ENCODE measurements at places on chromosomes 4 and X.

- no peak for DNase-seq
These were observed 61.6 kb upstream of the DHX15 start for GRCh38 chr4:24645765-24646550.

- DNase-seq: no peak
These were observed 86.3 kb downstream of the SMARCA5 start for GRCh38 chr4:143599827-143600226.

- no peak for DNase-seq
These were observed 67.5 kb upstream of the CXCL13 start for GRCh38 chr4:77538144-77538543.

DNA sequence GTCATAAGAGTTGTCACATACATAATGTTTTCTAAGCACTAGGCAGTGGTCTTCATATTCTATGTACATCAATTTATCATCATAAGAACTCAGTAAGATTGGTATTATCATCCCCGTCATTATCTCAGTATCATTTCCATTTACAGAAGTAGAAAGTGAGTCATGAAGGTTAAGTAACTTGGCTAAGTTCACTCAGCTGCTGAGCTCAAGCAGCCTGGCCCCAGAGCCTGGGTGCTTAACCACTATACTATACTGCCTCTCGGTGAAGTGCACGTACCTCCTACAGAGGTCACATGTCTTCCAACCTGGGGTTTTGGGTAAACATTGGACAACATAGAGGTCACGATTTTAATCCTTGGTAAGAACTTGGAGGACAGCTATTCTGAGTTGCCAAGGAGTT lies 161.5 kb upstream of the GATB start:
- no peak for DNase-seq

DNA sequence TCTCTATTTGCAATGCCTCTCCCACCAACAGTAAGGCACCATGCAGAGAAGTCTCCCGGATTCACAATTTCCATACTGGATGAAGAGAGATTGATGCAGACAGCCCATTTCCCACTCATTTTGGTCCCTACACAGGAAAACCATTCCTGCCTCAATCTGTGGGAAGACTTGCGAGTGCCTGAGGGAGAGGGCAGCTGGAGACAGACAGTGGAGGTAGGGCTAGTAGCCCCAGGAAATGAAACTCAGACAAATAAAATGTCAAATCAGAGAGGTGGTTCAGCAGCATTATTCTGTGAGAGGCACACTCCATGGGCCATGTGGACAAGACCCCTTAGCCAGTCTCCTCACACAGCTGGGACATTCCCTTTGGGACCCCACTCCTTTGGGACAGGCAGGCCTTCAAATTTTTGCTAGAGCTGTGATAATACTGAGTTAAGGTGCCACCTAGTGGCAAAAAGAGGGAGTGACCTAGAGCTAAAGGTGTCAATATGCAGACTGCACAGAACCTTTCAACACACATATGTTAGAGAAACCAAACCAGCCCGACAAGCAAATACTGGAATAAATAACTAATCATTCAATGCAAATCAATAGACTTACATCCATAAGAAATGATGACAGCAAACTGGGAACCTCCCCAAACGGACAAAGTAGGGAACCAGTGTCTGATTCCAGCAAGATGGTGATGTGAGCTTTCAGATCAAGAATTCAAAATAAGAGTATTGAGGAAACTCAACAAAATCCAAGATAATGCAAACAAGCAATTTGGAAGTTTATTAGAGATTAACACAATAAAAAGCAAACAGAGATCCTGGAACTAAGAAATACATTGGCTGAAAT lies 1865.3 kb upstream of the AGA start:
- peak; percentile 14 for DNase-seq

DNA sequence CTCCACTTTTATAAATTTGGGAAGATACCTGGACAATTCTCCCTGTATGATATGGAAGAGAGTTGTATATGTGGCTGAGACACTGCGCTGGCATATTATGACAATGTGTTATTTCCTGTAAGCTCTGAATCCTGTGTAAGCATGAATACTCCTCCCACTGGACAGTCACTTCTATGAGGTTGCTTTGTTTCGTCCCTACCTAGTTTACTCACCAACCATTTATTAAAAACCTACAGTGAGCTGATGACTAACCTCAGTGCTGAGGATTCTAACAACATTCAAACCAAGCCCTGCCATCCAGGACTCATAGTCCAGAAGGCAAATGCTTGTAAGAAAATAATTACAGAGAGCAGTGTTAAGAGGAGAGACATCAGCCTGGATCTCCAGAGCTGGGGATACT lies 1632.9 kb upstream of the TENM3 start:
- DNase-seq: no peak

DNA sequence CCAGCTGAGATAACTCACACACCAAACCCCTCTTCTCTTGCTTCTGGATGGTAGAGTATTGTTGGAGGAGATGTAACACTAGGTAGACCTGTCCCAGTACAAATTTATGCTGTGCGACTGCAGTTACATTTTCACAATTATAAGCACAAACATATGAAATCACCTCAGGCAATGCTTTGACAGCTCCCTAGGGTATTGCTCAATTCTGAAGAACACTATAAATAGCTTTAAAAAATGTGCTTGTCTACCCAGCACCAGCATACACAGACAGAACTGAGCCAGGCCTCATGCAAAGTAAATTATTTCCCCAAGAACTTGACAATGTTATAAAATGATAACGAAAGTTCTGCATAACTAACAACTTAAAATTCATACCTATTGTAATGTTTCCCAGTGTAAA lies 1999.1 kb upstream of the ADGRL3 start:
- DNase-seq: no peak

GRCh38 chr4:6616087-6616995 lies 24.1 kb upstream of the MRFAP1 start:
- DNase-seq: no peak

DNA sequence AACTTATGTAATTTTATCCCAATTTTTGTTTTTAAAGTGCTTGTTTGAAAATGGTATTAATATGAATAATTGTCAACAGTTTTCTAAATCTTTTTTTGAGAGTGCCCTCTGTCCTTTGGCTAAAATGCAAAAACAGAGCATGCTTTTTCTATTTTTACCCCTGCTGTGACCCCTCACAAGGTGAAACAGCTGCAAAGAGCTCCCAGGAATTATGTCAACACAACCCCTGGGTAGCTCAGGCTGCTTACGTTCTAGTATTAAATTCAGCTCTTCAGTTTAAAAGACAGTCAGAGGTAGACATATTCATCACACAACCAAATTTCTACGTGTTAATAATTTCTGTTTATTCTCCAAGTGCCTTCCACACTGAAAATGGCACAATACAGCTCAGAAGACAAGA lies 367.5 kb downstream of the PRDM5 start:
- DNase-seq: no peak

DNA sequence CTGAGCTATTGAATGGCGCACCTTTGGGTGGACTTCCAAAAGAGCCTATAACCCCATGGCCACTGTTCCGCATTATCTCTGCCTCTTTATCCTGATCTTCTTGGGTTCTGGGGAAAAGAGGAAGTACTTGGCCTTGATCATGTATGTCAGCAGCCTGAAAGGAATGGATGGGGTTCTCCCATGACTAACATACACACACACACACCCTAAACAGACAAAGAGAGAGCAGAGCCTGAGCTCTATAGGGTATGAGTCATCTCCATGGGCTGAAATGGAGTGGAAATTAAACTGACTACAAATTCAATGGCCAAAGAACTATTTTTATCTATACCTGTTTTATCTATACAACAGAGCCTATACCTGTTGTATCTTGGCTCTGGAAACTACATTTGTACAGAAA lies 141.5 kb upstream of the MTMR8 start:
- DNase-seq: no peak

DNA sequence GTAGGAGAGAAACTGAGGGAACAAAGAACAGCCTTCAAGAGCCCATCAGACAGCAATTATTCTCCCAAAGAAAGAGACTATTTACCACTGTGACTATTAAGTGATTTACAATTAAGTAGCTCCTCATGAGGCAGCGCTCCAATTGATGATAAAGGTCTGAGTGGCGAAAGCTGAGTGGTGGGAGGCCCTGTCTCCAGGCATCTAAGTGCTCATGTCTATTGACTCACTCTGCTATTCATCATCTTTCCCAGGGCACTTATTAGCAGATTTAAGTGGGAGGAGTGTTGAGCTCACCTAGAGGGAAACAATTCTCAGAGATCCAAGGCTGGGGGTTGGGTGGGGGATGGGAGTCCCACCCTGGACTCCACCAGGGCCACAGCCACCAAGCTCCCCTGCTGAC lies 23.3 kb downstream of the AMER1 start:
- DNase-seq: no peak

DNA sequence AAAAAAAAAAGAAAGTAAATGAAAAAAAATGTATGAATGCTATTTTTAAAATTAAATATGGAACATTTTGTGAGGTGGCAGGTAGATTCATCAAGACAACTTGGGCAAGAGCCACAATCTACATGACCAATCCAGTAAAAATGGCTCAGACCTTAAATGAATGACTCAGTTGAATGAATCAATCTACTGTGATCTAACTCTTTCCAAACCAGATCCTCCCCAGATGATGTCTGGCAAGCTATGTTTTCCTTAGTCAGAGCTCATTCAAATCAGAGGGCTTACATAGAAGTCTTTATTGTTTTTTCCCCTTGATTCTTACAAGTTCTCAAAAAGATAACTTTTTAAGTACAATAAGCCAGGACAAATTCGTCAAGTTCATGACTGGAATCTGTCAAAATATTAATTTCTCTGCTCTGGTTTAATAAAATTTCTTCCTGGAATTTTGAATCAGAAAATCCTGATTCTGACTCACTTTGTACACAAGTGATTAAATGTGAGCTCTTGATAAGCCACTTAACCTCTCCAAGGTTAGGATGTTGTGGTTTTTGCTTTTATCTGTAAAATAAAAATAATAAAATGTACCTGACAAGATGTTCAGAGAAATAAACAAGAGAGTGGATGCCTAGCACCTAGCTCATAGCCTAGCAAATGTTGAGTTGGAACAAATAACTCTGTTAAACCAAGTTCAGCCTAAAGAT lies 105.6 kb upstream of the SMIM31 start:
- no peak for DNase-seq

GRCh38 chrX:40805404-40805803 lies 70.1 kb upstream of the MED14 start:
- no peak for DNase-seq

DNA sequence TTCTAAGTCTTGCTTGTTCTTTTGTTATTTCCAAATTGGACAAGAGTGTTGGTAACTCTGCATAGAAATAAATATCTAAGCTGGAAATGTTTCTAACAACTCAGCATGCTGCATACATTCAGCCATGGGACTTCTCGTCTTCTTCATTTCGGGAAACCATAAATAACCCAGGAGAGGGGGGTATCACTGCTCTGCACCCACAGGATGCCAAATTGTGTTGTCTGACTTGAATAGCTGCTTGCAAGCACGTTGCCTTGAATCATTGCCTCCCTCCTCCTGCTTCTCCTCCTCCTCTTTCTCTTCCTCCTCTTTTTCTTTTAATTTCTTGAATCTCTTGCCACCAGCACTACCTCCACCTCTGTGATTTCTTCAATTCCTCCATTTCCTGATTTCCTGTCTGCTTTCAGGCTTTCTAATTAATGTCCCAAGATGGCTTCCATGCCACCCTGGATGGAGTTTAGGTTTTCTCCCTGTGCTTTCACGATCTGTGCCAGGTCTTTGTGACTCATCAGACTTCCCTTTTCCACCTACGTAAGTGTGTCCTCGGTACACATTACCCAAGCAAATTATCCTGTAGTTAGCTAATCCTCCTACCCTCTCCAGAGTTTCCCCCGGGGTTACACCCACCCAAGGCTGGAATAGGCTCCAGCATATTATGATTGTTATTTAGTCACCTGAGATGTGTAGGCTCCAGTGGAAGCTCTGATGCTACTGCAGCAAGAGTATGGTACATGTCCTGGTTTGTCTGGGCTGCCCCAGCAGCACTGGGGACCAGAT lies 122.6 kb upstream of the VCX3B start:
- DNase-seq: no peak
